ENCODE measurements at places on chromosomes 2 and 18. TPM values are rescaled to one million over a fixed set of nuclear protein-coding genes. Genes with fewer than 3 reads are reported as not detected.

Gene LYPD6B
- total RNA-seq = 4.9 TPM

Gene FOXI3
- not detected for total RNA-seq

Gene NIF3L1
- total RNA-seq = 36.6 TPM

Gene CTNNA2
- not detected for total RNA-seq

Gene SPATA3
- total RNA-seq = not detected

Gene KIAA2012
- not detected for total RNA-seq

Gene ABCG8
- total RNA-seq = not detected

Gene ALKAL2
- not detected for total RNA-seq

Gene NPAS2
- 12.9 TPM for total RNA-seq

Gene BUB1
- 46.6 TPM for total RNA-seq

Gene MAP4K4
- 80.0 TPM for total RNA-seq

All from hair follicular keratinocyte (primary cell).